ENCODE measurements at places on chromosomes 12 and 14.

- DNase-seq: no peak
Observed at GRCh38 chr14:92258934-92259333, 64.0 kb upstream of the SLC24A4 start.

DNA sequence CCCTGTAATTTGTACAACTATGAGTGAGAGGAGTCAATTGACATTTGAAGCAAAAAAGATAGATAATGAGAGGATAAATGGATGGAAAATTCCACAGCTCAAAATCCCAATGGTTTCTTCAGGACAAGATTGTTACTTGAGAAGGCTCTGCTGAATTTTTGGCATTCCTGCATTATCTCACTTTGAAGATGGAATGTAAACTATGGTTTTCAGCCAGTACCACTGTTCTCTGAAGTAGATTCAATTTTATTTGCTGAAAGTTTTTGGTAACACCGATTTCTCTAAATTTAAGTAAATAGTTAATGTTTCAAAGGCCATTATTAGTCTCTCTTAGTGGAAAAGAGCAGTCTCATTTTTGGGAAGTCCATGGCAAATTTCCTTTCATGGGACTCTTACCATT lies 121.9 kb upstream of the SLC38A2 start:
- DNase-seq: no peak

- DNase-seq: no peak
Observed at GRCh38 chr12:65741656-65742017, 82.6 kb upstream of the HMGA2 start.

DNA sequence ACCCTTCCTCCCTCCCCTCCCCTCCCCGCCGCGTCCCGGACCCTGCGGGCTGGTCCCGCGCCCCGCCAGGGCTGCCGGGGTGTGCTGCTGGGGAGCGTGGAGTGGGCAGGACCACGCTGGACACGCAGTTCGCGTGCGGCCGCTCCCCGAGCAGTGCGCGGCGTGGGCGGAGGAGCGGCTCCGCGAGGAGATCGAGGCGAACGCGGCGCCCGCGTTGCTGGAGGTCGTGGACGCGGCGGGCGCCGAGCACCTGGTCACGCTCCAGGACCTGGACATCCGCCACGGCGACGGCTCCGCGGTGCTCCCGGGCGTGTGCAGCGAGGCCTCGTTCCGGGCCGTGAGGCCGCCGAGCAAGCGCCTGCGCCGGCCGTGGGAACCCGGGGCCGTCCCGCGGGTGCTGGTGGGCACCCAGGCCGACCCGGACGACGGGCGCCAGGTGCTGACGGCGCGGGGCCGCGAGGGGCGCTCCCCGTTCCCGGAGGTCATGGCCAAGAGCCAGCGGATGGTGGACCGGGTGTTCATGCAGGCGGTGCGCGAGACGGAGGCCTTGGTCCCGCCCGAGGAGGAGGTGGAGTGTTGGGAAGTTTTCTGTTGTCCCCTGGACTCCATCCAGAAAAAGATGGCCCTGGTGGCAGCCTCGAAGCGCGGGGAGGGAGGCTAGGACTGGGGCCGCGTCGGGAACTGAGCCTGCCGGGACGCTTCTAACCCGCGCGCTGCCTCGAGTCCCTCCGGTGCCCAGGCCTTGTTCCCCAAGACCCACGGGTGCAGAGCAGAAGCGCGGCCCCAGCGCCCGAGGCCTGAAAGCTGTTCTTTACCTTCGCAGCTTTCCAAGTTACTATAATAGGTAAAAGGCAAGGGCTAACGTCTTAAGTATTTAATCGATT lies 54.7 kb upstream of the EIF5 start:
- no peak for DNase-seq

DNA sequence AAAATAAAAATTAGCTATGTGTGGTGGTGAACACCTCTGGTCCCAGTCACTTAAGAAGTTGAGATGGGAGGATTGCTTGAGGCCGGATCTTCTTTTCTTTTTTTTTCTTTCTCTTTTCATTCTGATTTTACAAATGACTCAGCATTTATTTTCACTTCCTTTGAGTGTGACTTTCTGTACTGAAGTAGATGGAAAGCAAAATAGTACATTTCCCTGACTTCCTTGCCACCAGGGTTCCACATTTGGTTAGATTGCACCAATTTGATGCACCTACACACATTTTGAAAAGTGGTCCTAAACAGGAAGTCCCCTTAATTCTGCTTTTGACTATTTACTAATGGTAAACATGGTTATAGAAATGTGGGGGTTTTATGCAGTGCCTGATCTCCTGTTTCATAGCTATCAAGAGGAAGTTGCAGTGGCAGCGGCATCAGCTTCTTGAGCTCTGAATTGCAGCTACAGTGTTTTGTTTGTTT lies 13.0 kb upstream of the LEMD3 start:
- DNase-seq: no peak

DNA sequence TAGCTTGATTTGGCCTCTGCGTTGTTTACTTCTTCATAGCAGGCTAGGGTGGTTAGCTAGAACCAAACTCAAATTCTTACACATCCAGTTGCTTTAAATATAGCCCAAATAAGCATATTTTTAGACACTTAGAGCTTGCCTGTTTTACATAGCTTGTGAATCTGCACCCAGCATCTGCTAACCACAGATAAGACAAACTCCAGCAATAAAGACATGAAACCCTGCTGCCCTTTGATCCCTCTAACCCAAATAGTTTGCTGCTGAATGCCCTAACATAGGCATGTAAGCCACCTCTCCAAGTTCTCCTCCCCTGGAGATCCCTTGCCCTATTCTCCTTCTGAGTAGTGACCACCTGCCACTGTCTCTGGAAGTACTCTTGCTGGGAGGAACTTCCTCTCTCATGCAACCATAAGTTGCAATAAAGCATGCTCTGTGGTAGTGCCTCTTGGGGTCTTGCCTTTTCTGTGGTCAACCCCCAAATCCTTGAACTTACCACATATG lies 185.6 kb downstream of the TMEM117 start:
- no peak for DNase-seq

- DNase-seq: no peak
Observed at GRCh38 chr14:51304941-51305340, 64.9 kb downstream of the TMX1 start.
